Glutamatergic neuron (in vitro differentiated cells): ENCODE measurements at places on chromosomes 7 and 10. TPM values are rescaled to one million over a fixed set of nuclear protein-coding genes. Genes with fewer than 3 reads are reported as not detected.

Gene MGAM2
- total RNA-seq: not detected

Gene FRMD4A
- total RNA-seq: 70.6 TPM

Gene SLC26A5
- not detected for total RNA-seq

GRCh38 chr10:78729366-78729765, 339.4 kb upstream of the ZMIZ1 start:
- H3K36me3 ChIP-seq: no peaks in the 10 kb centered on the region
- H3K27me3 ChIP-seq: peaks cover 2% of the 10 kb centered on the region
- no peaks in the 10 kb centered on the region for H3K4me1 ChIP-seq
- no peak overlapping the region for H3K4me3 ChIP-seq
- H3K27ac ChIP-seq: no peak overlapping the region

- DNase-seq: no peak
- no peak overlapping the region for H3K4me3 ChIP-seq
- no peaks in the 10 kb centered on the region for H3K4me1 ChIP-seq
- H3K27ac ChIP-seq: no peak overlapping the region
- no peaks in the 10 kb centered on the region for H3K36me3 ChIP-seq
- no peaks in the 10 kb centered on the region for H3K27me3 ChIP-seq
These were observed 61.8 kb upstream of the SP4 start for GRCh38 chr7:21365866-21366624.

DNA sequence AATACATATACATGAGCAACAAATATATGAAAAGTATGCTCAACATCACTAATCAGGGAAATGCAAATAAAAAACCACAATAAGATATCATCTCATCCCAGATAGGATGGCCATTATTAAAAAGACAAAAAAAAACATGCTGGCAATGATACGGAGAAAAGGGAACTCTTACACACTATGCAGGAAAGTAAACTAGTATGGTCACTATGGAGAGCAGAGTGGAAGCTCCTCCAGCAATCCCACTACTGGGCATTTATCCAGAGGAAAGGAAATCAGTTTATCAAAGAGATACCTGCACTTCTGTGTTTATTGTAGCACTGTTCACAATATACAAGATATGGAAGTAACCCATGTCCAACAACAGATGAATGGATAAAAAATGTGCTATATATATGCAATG, 217.5 kb downstream of the SDK1 start:
- peaks cover 40% of the 10 kb centered on the region for H3K4me1 ChIP-seq
- no peak overlapping the region for H3K4me3 ChIP-seq
- no peak overlapping the region for H3K27ac ChIP-seq
- H3K27me3 ChIP-seq: no peaks in the 10 kb centered on the region
- DNase-seq: no peak

DNA sequence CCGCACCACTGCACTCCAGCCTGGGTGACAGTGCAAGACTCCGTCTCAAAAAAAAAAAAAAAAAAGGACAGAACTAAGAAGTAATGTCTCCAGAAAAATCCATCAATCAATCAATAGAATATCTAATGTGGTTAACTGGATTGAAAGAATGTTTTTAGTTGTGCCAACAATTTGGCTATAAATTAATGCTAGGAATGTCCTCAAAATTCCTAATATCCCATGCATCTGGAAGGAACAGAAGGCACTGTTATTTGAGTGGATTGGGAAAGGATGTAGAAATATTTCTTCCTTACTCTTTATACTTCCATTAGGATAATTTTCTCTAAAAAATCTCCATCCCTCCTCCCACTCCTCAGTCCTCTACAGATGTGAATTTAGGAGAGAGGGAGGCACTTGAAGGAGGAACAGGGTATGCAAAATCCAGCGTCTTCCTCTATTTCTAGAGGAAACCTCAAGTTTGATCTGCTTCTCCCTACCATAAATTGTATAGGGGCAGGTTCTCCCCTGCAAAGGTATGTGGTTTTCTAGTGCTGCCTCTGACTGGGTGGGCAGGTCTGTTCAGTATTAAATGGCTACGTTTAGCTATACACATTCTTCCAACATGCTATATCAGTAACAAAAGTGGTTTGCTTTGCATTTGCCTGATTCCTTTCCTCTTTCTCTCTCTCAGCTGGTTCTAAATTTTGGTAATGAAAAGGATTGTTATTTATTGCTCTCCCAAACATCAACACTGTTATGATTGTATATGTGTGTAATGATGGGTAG, 54.1 kb downstream of the RNLS start:
- no peak for DNase-seq
- no peak overlapping the region for H3K4me3 ChIP-seq
- H3K27ac ChIP-seq: no peak overlapping the region
- no peaks in the 10 kb centered on the region for H3K27me3 ChIP-seq

DNA sequence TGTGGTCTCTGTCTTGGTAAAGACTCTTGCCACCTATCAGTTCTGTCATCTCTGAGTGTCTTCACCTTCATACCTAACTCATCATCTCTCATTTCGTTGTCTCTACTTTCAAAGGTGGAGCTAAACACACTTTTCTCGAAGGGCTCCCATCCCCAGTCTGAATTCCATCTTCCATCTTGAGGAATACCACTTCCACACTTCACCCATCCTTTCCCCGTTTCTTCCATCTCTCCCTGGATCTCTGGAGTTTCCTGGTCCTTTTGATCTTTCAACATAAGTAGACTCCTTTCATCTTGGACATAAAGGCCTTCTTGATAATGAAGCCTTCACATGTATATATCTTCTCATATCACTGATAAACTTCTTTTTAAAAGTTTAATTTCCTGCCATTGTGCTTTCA, 120.8 kb upstream of the NOBOX start:
- H3K27ac ChIP-seq: no peak overlapping the region
- H3K4me1 ChIP-seq: no peaks in the 10 kb centered on the region
- DNase-seq: no peak
- H3K27me3 ChIP-seq: no peaks in the 10 kb centered on the region
- H3K36me3 ChIP-seq: no peaks in the 10 kb centered on the region

- H3K4me1 ChIP-seq: peaks cover 2% of the 10 kb centered on the region
- H3K27ac ChIP-seq: no peak overlapping the region
- H3K4me3 ChIP-seq: no peak overlapping the region
- peaks cover 2% of the 10 kb centered on the region for H3K27me3 ChIP-seq
These were observed 400.4 kb upstream of the POM121L12 start for GRCh38 chr7:52635021-52635420.

GRCh38 chr7:30907527-30908267, 4.0 kb upstream of the AQP1 start:
- no peak for DNase-seq
- peaks cover 8% of the 10 kb centered on the region for H3K4me1 ChIP-seq
- no peak overlapping the region for H3K27ac ChIP-seq

GRCh38 chr7:128170461-128170860, 70.6 kb upstream of the LEP start:
- peaks cover 15% of the 10 kb centered on the region for H3K27me3 ChIP-seq
- H3K4me1 ChIP-seq: peaks cover 34% of the 10 kb centered on the region
- peak; percentile 30 for DNase-seq
